ENCODE measurements at places on chromosomes 11 and 22.

- no peak for DNase-seq
Observed at GRCh38 chr11:32113920-32114203, 23.0 kb downstream of the RCN1 start.

GRCh38 chr22:19878461-19879245, 24.0 kb upstream of the GNB1L start:
- no peak for DNase-seq

- DNase-seq, result no peak
Observed at GRCh38 chr11:126756855-126757254, 243.7 kb downstream of the KIRREL3 start.

DNA sequence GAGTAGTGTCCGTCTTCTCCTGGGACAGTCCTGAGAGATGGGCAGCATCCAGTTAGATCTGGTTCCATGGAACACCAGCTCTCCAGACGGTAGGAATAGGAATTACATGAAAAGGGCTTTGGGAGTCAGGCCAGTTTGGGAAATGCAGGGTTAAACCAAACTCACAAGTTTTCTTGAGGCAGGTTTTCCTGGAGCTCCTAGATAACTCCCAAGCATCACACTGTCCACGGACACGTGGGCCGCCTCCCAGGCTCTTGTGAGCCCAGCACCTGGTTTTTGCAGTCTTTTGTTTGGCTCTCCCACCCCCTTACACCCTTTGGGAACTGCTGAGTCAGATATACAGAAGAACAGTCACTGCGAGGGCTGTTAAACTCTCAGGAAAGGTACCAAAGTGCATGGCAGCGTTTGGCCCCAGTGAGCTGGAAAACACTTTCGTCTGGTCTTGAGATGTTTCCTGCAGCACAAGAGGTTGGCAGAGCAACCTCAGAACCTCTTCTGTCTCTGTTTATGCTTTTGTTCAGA, 90.0 kb downstream of the BCR start:
- DNase-seq, result no peak

GRCh38 chr11:1741741-1742140, 8.7 kb downstream of the IFITM10 start:
- no peak for DNase-seq

GRCh38 chr11:75797116-75797515, 17.9 kb upstream of the UVRAG start:
- DNase-seq, result no peak

GRCh38 chr22:24291515-24292201, 21.0 kb downstream of the SPECC1L start:
- no peak for DNase-seq

GRCh38 chr11:2621894-2622293, 77.9 kb downstream of the KCNQ1OT1 start:
- DNase-seq, result no peak

- DNase-seq, result no peak
Observed at GRCh38 chr11:108994887-108995286, 330.0 kb downstream of the DDX10 start.

- DNase-seq, result no peak
Observed at GRCh38 chr11:63680834-63681320, 423 bp upstream of the RTN3 start.

DNA sequence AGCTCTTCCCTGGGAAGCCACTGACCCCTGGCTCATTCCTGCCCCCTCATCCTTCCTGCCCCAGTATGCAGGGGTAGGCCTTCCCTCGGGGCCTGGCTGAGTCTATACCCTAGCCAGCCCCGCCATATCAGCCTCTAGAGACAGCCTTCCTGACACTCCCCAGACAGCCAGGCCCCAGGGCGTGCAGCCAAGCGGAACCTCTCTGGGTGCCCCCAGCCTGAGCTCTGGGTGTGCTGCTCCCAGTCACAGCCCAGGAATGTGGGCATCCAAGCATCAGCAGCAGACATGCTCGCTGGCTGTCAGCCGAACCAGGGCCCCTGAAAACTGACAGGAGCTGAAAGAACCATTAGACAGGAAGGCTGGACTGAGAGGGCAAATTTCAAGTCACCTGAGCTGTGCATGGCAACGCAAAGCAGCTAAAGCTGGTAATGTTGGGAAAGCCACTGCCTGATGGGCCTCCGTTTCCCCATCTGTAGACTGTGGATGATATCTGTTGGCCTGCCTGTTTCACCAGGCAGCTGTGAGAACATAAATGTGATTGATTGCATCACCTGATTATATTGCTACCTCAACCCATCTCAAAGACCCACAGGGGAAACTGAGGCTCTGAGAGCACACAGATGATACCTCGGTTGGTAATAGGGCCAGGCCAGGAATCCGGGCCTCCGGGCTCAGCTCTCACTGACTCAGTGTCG, 93.2 kb downstream of the LRRC32 start:
- no peak for DNase-seq

GRCh38 chr11:96506041-96506440, 116.2 kb downstream of the JRKL start:
- no peak for DNase-seq

- no peak for DNase-seq
Observed at GRCh38 chr11:64298966-64299846, 952 bp upstream of the CATSPERZ start.

DNA sequence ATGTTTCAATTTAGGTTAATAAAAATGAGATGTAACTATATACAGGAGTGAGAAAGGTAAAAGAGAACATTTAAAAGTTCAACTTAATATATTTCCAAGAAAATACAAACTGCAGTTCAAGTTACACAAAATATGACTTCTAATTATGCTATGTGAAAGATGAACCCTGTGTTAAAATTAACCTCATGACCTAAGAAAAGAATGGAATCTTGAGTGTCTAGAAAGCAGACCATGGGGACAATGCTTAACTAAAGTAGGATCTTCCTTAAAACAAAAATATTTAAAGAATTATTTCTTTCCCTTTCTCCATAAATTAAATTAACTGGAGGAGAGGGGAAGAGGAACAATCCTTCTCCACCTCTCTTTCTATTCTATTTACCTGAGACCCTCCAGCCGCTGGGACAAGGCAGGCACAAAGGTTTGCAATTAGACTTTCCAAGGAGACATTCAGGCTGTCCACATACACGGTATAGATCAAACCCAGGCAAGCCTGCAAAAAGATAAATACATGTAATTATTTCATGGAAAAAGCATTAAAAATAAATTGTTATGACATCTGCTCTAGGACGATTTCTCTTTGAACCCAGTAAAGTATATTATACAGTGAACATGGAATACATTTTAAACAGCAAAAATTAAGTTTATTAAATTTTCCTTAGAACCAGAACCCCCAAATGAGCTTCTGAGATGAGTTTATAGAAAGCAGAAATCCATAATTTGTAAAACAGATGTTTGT, 264.5 kb downstream of the SBF2 start:
- DNase-seq, result no peak

DNA sequence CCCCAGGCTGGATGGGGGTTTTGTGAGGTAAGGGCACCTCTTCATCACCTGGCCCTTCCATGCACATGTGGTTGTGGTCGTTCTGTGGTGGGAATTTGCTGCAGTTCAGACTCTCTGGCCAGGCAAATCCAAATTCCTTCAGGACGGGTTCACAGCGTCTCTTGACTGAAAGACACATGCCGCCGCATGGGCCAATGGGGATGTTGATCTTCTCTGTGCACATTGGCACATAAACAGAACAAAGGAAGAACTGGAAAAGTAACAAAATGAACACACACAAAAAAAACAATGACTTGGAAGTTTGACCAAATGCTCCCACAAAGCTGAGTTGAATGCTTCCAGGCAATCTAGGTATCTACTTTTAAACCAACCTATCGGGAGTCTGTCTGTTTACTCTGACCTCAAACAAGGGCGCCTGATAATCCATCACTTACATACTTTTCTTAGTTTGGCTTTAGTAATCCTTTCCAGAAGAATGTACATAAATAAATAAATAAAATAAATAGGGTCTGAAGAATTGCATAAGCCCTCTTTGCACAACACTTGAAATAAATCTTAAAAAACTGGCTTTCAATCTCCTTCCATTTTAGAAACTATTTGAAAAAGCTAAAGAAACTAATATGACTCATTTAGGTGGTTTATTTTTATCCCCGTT, 2.8 kb downstream of the FZD4 start:
- no peak for DNase-seq

GRCh38 chr11:60310407-60310998, 16.6 kb upstream of the MS4A6E start:
- no peak for DNase-seq

- DNase-seq, result no peak
Observed at GRCh38 chr11:134542401-134543165, 130.5 kb upstream of the B3GAT1 start.

DNA sequence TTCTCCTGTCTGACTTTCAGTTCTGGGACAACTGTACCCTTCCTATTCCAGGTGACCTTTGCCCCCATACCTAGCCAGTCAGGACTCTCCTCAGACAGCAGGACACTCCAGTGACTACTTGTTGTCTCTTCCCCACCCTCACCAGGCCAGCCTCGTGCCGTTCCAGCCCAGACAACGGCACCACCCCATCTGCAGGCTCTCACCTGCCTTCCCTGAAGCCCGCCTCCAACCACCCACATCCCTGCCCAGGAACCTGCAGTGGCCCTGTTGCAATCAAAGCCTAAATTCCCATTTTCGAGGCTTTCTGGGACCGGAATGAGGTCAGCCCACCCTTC, 3.7 kb downstream of the IL2RB start:
- DNase-seq, result no peak

DNA sequence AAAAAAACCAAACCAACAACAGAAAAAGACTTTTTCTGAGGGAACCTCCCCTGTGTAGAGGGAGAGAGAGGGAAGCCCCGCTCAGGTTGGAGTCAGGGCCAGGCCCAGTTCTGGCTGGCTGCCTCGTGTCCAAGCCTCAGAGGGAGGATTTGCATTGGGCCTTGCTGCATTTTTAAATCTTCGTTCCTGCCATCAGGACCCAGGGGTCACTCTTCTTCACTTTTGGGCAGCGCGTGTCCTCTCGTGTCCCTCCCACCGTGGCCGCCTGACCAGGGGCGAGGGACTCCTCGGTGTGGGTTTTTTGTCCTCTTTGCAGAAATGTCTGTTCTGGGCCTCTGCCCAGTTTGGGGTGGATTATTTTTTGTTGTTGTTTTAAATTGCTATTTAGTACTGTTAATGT, 57.9 kb downstream of the LRRC74B start:
- no peak for DNase-seq

DNA sequence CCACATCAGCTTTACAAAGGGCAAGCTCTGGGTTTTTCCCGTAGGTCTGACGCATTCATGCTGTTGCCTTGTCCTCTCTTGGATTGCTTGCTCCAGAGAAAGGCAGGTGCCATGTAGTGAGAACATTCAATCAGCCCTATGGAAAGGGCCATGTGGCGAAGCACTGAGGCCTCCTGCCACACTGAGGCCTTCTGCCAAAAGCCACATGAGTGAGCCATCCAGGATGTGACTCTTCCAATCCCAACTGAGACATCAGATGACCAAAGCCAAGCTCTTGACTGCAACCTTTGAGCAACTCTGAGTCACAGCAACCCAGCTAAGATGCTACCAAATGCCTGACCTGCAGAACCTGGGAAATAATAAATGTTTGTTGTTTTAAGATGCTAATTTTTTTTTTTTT, 9.0 kb upstream of the PANX3 start:
- DNase-seq, result no peak

- DNase-seq, result no peak
Observed at GRCh38 chr11:35750981-35751663, 88.5 kb downstream of the TRIM44 start.
